ENCODE measurements at places on chromosomes 7 and 10. TPM values are rescaled to one million over a fixed set of nuclear protein-coding genes. Genes with fewer than 3 reads are reported as not detected.

DNA sequence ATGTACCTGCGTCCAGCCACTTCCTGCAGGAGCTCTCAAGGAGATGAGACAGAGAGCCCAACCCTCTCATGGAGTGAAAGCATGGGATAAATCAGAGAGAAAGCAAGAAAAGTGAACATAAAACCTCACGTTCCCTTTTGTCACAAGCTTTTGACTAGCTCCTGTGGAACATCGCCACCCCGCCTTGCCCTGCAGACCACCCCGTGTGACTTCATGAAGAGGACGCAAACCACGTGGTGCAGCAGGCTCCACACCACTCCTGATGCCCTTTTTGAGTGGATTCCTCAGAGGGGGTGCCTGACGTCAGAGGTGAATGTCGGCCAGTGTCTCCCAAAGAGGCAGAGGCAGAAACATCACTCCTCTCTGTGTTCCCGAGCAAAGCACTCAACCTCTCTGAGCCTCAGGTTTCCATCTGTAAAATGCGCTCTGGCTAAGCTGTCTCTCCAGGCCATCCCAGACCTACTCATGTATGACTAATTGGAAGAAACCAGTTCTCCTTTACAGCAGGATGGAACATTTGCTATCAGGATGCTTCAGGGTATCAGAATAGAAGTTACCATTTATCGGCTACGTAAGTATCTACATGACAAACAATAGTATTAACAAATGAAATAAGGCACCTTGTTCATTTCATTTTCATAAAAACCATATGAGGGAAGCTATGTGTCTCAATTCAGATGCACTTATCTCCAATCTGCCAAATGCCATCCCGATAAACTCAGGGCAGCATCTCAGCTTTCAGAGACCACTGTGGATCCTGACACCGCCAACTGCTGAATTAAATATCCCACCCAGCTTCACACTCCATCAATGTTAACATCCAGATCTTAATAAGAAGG is 5.3 kb downstream of the ZNF488 start:
- H3K4me3 ChIP-seq, result no peak overlapping the region
- H3K27me3 ChIP-seq, result peaks cover 10% of the 10 kb centered on the region
- no peaks in the 10 kb centered on the region for H3K36me3 ChIP-seq
- H3K4me1 ChIP-seq, result no peaks in the 10 kb centered on the region

- no peaks in the 10 kb centered on the region for H3K4me1 ChIP-seq
- H3K27me3 ChIP-seq, result no peaks in the 10 kb centered on the region
- DNase-seq, result no peak
- no peaks in the 10 kb centered on the region for H3K36me3 ChIP-seq
- H3K4me3 ChIP-seq, result no peak overlapping the region
These were observed 78.7 kb downstream of the TCF7L2 start for GRCh38 chr10:113028456-113029440.

DNA sequence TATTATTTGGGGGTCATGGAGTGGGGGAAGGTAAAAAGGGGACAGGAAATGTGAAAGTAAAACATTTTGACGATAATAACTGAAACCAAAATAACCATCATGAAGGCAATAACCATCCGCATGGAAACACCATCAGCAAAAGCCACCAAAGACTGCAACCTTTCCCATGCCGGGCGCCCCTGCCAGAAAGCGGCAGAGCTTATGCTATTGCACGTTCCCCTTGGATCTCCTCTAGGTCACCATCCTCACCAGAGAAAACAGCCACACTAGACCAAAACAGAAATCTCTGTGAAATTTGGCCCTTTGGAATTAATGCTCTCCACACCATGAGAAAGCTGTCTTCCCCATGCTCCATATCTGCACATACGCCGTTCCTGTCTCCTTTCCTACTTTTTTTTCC is 31.1 kb downstream of the DRGX start:
- H3K27me3 ChIP-seq, result peaks cover 4% of the 10 kb centered on the region
- H3K4me3 ChIP-seq, result no peak overlapping the region
- no peaks in the 10 kb centered on the region for H3K36me3 ChIP-seq
- no peak for DNase-seq

The ABCB1 gene
- polyA plus RNA-seq, result 1.3 TPM

The FHIP2A gene
- polyA plus RNA-seq, result 26.5 TPM
